ENCODE measurements at places on chromosomes 7 and 10. TPM values are rescaled to one million over a fixed set of nuclear protein-coding genes. Genes with fewer than 3 reads are reported as not detected.

- no peaks in the 10 kb centered on the region for H3K4me1 ChIP-seq
- DNase-seq: no peak
- H3K36me3 ChIP-seq: no peaks in the 10 kb centered on the region
- H3K27ac ChIP-seq: no peak overlapping the region
- H3K4me3 ChIP-seq: no peak overlapping the region
- H3K27me3 ChIP-seq: no peaks in the 10 kb centered on the region
These were observed 14.6 kb upstream of the DRGX start for GRCh38 chr10:49410365-49411074.

The GLRX3 gene
- 56.5 TPM for total RNA-seq

GRCh38 chr7:44122529-44122928 is 819 bp downstream of the POLD2 start:
- peak overlapping the region; percentile 93 for H3K27ac ChIP-seq
- DNase-seq: no peak
- peaks cover 25% of the 10 kb centered on the region for H3K4me1 ChIP-seq
- H3K4me3 ChIP-seq: peak overlapping the region; percentile 89
- H3K27me3 ChIP-seq: no peaks in the 10 kb centered on the region
- H3K36me3 ChIP-seq: peaks cover 30% of the 10 kb centered on the region

The TAS2R38 gene
- total RNA-seq: not detected

- H3K27me3 ChIP-seq: no peaks in the 10 kb centered on the region
- H3K36me3 ChIP-seq: no peaks in the 10 kb centered on the region
- no peak overlapping the region for H3K27ac ChIP-seq
- no peak overlapping the region for H3K4me3 ChIP-seq
- peak; percentile 26 for DNase-seq
These were observed 219.5 kb downstream of the POLR1F start for GRCh38 chr7:19489162-19489820.

DNA sequence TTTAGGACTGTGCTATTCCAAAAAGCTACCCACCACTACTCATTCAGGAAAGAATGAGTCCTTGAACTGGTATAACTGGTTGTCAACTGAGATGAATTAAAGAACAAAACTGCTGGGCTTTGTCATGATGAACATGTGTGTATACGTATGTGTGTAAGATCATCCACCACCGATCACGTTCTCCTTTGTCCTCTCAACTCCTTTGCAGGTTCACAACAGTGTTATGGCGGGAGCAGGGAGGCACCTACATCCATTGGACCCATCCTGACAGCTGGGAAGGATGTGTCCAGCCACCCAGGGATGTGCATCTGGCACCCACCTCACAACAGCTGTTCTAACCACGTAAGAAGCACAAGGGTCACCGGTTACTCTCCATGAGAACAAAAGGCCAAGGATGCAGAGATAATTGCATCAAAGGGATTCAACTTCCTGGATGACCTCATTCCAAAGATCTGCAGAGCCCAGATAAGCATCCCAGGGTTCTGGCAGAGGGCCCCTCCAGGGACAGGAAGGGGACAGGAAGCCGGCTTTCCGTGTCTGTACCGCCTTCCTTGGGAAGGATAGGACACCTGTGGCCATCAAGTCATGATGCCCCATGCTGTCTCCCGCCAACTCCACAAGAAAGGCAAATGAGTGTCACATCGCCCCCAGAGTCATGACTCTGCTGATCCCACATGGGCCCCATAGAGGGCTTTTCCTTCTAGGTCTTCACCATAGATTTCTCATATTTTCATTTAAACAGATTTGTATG is 66.1 kb downstream of the STEAP1B start:
- H3K27ac ChIP-seq: peak overlapping the region; percentile 53
- H3K4me1 ChIP-seq: no peaks in the 10 kb centered on the region
- H3K27me3 ChIP-seq: no peaks in the 10 kb centered on the region
- H3K36me3 ChIP-seq: no peaks in the 10 kb centered on the region

Measured in psoas muscle (tissue), 8 donors.